ENCODE measurements at places on chromosomes 7 and 10. TPM values are rescaled to one million over a fixed set of nuclear protein-coding genes. Genes with fewer than 3 reads are reported as not detected.

GRCh38 chr7:26185131-26185843, 15.3 kb downstream of the HNRNPA2B1 start:
- no peak for DNase-seq
- peak overlapping the region; percentile 80 for H3K27ac ChIP-seq
- H3K36me3 ChIP-seq: peaks cover 37% of the 10 kb centered on the region
- no peaks in the 10 kb centered on the region for H3K27me3 ChIP-seq
- peak overlapping the region; percentile 38 for H3K4me3 ChIP-seq

DNA sequence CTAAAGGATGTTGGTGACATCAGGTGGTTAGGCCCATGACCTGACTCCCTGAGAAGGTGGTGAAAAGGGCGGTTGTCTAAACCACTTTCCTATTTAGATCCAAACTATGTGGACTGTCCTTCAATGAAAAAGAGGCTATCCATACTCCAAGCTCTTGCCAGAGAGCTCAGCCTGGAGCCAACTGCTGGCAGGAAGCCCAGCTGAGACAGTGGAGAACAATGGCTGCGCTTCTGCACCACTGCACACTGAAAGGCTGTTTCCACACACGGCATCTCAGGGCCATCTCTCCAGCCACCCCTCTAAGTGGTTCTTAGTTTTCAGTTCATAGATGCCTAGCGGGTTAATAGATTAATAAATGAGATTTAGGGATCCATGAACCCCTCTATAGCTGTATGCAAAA, 488.8 kb upstream of the ZMIZ1 start:
- peaks cover 22% of the 10 kb centered on the region for H3K27me3 ChIP-seq
- no peak overlapping the region for H3K4me3 ChIP-seq
- no peak for DNase-seq
- no peaks in the 10 kb centered on the region for H3K36me3 ChIP-seq
- H3K27ac ChIP-seq: no peak overlapping the region

DNA sequence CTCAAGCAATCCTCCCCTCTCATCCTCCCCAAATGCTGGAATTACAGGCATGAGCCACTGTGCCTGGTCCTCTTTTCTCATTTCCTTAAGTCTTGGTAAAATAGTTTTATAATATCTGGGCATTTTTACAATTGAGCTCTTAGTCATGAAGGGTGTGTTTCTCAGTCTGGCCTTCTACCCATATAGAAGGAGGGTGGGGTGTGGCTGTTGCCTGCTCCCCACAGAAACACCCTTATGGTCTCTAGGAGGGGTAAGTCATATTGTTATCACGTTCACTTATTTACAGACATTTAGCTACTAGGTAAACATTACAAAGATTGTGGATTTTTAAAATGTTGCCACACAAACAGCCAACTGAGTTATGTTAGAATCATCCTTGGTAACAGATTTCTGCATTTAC, 6.7 kb upstream of the OTUD1 start:
- DNase-seq: no peak
- H3K4me1 ChIP-seq: no peaks in the 10 kb centered on the region
- peaks cover 9% of the 10 kb centered on the region for H3K27me3 ChIP-seq
- no peak overlapping the region for H3K4me3 ChIP-seq
- no peak overlapping the region for H3K27ac ChIP-seq
- no peaks in the 10 kb centered on the region for H3K36me3 ChIP-seq

DNA sequence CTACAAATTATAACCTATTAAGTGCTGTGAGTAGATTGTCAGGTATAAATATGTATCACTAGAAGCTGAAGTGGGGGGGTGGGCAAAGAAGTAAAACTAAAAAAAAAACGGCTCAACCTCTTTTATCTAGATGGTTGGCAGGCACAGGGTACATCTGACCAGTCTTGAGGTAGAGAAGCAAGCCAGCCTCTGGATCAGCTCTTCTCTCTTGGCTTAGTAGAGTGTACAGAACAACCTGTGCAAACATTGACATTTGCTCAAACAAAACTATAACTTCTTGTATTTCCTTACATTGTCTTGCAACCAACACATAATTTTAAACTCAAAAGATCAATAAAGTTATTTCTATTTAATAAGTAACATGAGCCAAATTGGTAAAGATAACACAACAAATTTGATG, 25.6 kb downstream of the DNA2 start:
- H3K27me3 ChIP-seq: no peaks in the 10 kb centered on the region
- no peak overlapping the region for H3K4me3 ChIP-seq
- no peaks in the 10 kb centered on the region for H3K4me1 ChIP-seq
- H3K27ac ChIP-seq: no peak overlapping the region
- DNase-seq: no peak

- H3K27me3 ChIP-seq: no peaks in the 10 kb centered on the region
- H3K4me1 ChIP-seq: peaks cover 71% of the 10 kb centered on the region
- peak overlapping the region; percentile 96 for H3K27ac ChIP-seq
Observed at GRCh38 chr10:125147971-125148439, 12.4 kb downstream of the CTBP2 start.

DNA sequence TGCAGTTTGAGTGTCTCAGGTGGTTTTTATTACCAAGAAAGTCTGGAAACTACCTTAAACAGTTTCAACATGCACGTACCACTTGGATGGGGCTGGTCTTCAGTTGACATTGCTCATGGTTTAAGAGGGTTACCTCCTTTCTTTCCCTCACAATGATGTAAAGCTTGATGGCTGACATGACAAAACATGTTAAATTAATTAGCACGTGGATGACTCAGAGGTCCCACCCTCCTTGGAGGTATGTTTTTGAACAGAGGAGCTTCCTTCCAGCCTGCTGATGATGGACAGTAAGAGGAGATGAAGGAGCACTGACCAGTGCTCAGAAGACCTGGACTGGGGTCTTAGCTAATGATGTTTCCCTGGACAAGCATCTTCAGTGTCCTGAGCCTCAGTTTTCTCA, 322.3 kb upstream of the PODXL start:
- H3K4me3 ChIP-seq: no peak overlapping the region
- H3K27ac ChIP-seq: no peak overlapping the region
- no peaks in the 10 kb centered on the region for H3K36me3 ChIP-seq
- H3K27me3 ChIP-seq: peaks cover 17% of the 10 kb centered on the region
- H3K4me1 ChIP-seq: no peaks in the 10 kb centered on the region

GRCh38 chr7:19530852-19531251, 178.0 kb downstream of the POLR1F start:
- no peak overlapping the region for H3K27ac ChIP-seq
- H3K4me3 ChIP-seq: no peak overlapping the region
- no peaks in the 10 kb centered on the region for H3K36me3 ChIP-seq
- no peaks in the 10 kb centered on the region for H3K27me3 ChIP-seq

DNA sequence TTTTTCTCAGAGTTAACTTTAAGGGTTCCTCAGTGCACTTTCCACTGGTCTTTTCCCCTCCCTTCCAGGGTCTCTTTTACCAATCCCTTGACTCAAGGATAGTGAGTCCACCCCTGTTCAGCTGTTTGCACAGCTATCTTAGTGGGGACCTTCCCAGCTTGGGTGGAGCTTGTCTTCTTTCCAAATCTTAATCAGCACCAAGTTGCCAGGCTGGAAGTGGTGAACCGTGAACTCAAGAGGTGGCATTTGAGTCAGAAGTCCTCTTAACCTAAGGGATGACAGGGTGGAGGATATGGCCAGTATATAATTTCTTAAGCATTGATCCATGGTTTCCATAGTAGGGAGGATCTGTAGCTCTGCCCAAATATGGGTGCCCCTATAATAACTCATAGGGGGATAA, 25.0 kb downstream of the MAPK8 start:
- DNase-seq: no peak
- peak overlapping the region; percentile 59 for H3K27ac ChIP-seq
- peaks cover 16% of the 10 kb centered on the region for H3K36me3 ChIP-seq
- no peaks in the 10 kb centered on the region for H3K27me3 ChIP-seq
- H3K4me1 ChIP-seq: peaks cover 29% of the 10 kb centered on the region

GRCh38 chr10:52440612-52441285, 126.7 kb downstream of the DKK1 start:
- H3K36me3 ChIP-seq: no peaks in the 10 kb centered on the region
- H3K27me3 ChIP-seq: no peaks in the 10 kb centered on the region
- no peak overlapping the region for H3K27ac ChIP-seq
- DNase-seq: no peak
- H3K4me1 ChIP-seq: peaks cover 5% of the 10 kb centered on the region

DNA sequence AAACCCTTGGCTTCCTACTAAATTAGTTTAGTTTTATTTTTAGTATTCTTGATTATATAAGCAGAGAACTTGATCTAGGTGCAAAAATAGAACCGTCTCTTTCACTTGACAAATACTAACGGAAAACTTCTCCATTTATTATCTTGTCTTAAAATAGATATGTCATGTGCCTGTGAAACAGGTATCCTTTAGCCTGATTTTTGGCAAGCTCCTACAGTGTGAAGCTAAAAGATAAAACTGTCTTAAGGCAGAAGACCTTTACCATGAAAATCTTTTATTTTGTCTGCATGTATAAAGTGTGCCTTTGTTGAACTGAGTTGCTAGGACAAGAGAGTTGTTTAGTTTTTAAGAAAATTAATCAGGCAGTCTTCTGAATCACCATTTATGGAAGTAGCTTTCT, 90.6 kb downstream of the CYP51A1 start:
- H3K4me1 ChIP-seq: no peaks in the 10 kb centered on the region
- peaks cover 8% of the 10 kb centered on the region for H3K36me3 ChIP-seq
- H3K27me3 ChIP-seq: no peaks in the 10 kb centered on the region
- no peak for DNase-seq
- H3K27ac ChIP-seq: no peak overlapping the region

DNA sequence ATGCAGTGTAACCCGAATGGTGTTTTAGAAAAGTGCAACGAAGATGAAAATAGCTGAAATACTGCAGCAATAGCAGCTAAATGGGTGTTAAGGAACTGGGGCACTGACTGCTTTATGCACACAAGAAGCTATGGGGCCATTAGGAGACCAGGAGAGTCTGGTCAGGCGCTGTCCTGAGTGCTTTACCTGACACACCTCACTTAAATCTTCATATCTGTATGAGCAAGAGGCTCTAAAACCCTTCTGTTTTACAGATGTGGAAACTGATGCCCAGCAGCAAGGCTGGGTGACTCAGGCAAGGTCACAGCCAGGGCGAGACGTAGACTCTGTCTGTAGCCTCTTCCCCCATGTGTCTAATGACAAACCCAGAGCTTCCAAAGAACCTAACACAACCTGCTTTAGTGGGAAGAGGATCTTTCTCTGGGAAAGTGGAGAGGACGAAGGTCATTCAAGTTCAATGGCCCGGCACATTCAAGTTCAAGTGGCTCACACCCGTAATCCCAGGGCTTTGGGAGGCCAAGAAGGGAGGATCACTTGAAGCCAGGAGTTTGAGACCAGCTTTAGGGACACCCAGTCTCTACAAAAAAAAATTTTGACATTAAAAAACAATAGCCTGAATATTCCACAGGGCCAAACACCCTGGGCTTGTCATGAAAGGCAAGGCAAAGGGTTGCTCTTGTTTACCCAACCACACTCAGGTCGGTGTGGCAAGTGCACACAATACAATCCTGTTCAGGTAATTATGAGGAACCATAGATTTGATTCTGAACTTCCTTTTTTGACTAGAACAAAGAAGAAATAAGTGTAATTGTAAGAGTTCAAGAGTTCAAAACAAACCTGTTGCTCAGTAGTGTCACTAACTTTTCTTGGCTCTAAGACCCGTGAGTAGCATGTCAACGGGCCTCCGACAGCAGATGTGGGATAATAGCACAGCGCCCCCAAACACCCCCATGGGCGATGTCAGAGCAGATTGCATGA, 53.7 kb upstream of the KLF6 start:
- peak overlapping the region; percentile 98 for H3K27ac ChIP-seq
- no peaks in the 10 kb centered on the region for H3K36me3 ChIP-seq
- no peak overlapping the region for H3K4me3 ChIP-seq
- no peaks in the 10 kb centered on the region for H3K27me3 ChIP-seq
- peaks cover 43% of the 10 kb centered on the region for H3K4me1 ChIP-seq
- DNase-seq: no peak

- no peak overlapping the region for H3K27ac ChIP-seq
- H3K4me3 ChIP-seq: no peak overlapping the region
- no peaks in the 10 kb centered on the region for H3K27me3 ChIP-seq
- no peak for DNase-seq
- peaks cover 22% of the 10 kb centered on the region for H3K4me1 ChIP-seq
- no peaks in the 10 kb centered on the region for H3K36me3 ChIP-seq
Observed at GRCh38 chr10:3848005-3848774, 63.2 kb upstream of the KLF6 start.

DNA sequence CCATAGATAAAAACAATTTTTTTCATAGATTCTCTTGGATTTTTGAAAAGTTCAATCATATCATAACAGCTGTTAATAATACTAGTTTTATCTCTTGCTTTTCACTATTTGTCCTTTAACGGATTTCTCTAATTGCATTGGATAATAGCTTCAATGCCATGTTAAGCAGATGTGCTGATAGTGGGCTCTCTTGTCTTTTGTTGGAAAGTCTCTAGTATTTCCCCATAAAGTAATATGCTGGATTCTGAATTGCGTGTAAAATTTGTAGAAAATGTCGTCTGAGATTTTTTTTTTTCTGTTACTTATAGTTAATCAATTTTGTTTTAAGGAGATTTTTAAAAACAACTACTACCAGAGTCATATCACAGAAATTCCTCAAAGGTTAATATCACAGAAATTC, 53.3 kb downstream of the TFPI2 start:
- peaks cover 15% of the 10 kb centered on the region for H3K27me3 ChIP-seq
- H3K27ac ChIP-seq: no peak overlapping the region
- DNase-seq: no peak
- H3K4me3 ChIP-seq: no peak overlapping the region
- H3K4me1 ChIP-seq: no peaks in the 10 kb centered on the region
- no peaks in the 10 kb centered on the region for H3K36me3 ChIP-seq

GRCh38 chr10:72226418-72227027, 10.4 kb upstream of the ASCC1 start:
- no peak for DNase-seq
- no peak overlapping the region for H3K4me3 ChIP-seq
- H3K4me1 ChIP-seq: peaks cover 22% of the 10 kb centered on the region
- peaks cover 5% of the 10 kb centered on the region for H3K36me3 ChIP-seq

- H3K4me1 ChIP-seq: no peaks in the 10 kb centered on the region
- no peak for DNase-seq
- H3K27me3 ChIP-seq: peaks cover 45% of the 10 kb centered on the region
- H3K36me3 ChIP-seq: no peaks in the 10 kb centered on the region
Observed at GRCh38 chr10:91635401-91636400, 2.8 kb upstream of the PPP1R3C start.

SORBS1 gene
- 1.4 TPM for total RNA-seq

CALML3 gene
- not detected for total RNA-seq

TMEM72 gene
- total RNA-seq: not detected

Data from natural killer cell treated with Interleukin-12 subunit alpha and Interleukin-12 subunit beta and Interleukin-15 and Interleukin-18, amount 100 ng/mL, for 72 hours (primary cell).